Naive thymus-derived CD8-positive, alpha-beta T cell (primary cell): ENCODE measurements at places on chromosomes 4 and X. TPM values are rescaled to one million over a fixed set of nuclear protein-coding genes. Genes with fewer than 3 reads are reported as not detected.

- no peak for DNase-seq
These were observed 8.6 kb upstream of the HAUS3 start for GRCh38 chr4:2250357-2251072.

DNA sequence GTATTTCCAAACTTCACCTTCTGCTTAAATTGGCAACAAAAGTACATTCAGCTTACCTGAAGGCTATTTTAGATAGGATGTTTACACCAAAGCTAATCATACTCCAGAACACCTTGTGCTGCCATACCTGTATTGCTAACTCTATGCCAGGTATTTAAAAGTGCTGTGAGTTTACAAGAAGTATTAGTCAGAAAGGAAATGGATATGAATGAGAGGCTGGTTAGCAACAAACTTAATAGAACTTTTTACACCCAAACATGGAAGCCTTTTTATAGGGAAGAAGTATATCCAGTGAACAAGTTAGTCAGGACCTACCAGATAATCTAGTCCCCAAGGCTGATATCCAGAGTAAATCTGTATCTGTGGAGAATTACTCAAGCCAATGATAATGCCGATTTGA, 131.2 kb upstream of the SPRY1 start:
- no peak for DNase-seq

DNA sequence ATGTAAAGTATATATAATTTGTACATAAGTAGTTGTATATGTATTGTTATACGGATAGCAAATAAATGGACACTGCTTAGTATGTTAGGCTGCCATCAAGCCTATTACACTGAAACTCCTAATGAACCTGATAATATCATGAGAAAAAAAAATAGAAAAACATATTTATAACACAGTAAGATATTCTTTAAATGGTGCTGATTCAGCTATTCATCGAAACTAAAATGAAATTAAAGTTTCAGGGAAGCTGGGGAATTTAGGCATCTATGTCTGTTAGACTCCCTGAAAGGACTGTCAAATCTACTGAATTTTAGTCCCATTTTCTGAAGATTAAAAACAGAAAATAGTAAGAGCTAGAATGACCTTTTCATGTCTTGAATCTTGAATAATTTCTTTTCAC, 647.1 kb upstream of the PABPC4L start:
- no peak for DNase-seq

DNA sequence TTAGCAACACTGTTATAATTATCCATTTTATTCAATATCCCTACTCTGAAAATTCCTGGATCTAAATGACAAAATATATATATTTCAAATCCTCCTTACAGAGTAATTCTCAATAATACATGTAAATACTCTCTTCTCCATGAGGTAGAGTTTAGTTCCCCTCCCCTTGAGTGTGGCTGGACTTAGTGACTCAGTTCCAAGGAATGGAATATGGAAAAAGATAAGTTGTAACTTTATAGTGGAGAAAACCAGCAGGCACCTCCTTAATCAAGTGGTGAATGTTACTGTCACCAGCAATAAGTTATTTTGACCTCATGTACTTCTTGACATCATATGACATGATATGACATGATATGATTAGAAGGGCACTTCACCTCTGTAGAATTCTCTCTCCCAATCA, 302.0 kb downstream of the RAB28 start:
- DNase-seq = no peak

PAGE4 gene
- total RNA-seq = not detected
